ENCODE measurements at places on chromosomes 1 and 21.
A peak's percentile ranks its signal among the peaks of the same experiment; 100 is the strongest.

GRCh38 chr1:112319371-112320040 lies 76.5 kb upstream of the CTTNBP2NL start:
- DNase-seq, result no peak

DNA sequence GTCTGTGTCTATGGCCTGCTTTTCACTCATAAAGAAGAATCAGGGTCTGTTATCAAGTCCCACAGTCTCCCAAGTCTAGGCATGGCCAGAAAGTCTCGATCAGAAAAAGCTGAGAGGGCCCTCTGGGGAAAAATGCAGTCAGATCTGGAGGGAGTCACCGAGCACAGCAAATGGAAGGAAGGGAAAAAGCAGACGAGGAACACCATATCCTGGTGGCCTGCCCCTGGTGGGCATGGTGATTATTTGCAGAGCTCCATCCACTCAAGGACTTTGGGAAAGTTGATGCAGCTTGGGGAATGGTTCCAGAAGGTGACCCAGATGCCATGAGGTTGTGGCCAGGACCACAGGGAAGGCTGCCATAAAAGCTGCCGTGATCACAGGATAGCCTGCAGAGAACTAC lies 189.1 kb downstream of the CLIC6 start:
- DNase-seq, result no peak

- no peak for DNase-seq
These were observed 43.9 kb downstream of the DEGS1 start for GRCh38 chr1:224226849-224227502.

DNA sequence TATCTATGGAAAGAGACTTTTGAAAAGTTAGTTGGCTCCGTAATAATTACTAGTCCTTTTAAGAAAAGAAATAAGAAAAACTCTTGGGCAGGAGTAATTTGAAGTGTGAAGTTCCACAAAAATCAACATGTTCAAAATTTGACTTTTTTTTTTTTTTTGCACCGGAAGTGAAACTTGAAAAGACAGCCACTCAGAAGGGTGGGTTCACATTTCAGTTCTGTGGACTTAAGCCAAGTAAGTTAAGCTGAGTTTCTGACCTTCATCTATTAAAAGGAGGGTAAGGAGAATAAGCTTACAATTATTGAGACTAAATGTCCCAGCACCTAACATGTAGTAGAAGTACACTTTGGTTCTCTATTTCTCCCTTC lies 11.0 kb downstream of the RO60 start:
- no peak for DNase-seq

GRCh38 chr1:219621047-219621786 lies 8.3 kb upstream of the ZC3H11B start:
- DNase-seq, result no peak

DNA sequence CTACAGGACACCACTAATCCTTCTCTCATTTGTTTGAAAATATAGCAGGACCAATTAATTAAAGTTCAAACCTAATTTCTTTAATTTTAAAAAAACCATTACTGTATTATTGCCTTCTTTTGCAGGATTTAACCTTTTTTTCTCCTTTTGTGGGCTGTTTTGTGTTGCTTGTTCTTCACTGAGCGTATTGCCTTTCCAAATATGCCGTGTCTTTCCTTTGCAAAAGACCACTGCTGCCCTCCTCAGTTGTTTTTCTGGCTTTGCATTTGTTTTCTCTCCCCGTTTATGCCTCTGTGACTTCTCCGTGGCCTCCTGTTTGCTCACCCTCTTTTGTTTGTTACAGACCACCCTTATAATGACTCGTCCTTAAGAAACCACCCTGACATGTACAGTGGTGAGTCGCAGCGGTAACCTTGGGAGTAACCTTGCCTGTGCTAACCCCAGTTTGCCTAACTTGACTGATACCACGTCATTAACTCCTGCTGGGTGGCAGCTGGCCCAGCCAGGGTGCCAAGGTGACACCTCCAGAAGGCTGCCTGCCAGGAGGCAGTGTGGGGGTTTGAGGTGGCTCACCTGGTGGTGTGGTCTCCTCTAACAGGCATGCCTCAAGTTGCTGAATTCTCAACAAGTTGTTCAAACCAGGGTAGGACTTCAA lies 81.1 kb upstream of the CNTN2 start:
- no peak for DNase-seq

DNA sequence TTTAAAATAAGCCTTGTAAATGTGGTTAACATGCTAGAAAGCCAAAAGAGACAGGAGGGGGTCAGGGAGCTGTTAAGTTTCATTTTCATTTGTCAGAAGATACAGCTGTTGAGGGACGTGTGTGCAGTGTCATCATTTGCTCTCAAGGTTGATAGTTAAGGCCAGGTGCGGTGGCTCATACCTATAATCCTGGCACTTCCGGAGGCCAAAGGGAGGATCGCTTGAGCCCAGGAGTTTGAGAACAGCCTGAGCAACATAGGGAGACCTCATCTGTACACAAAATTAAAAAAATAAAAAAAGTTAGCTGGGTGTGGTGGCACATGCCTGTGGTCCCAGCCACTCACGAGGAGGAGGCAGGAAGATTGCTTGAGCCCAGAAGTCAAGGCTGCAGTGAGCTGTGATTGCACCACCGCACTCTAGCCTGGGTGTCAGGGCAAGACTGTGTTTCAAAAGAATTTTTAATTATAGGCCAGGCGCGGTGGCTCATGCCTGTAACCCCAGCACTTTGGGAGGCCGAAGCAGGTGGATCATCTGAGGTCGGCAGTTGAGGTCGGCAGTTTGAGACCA lies 22.7 kb downstream of the ZBTB8OS start:
- DNase-seq, result no peak

DNA sequence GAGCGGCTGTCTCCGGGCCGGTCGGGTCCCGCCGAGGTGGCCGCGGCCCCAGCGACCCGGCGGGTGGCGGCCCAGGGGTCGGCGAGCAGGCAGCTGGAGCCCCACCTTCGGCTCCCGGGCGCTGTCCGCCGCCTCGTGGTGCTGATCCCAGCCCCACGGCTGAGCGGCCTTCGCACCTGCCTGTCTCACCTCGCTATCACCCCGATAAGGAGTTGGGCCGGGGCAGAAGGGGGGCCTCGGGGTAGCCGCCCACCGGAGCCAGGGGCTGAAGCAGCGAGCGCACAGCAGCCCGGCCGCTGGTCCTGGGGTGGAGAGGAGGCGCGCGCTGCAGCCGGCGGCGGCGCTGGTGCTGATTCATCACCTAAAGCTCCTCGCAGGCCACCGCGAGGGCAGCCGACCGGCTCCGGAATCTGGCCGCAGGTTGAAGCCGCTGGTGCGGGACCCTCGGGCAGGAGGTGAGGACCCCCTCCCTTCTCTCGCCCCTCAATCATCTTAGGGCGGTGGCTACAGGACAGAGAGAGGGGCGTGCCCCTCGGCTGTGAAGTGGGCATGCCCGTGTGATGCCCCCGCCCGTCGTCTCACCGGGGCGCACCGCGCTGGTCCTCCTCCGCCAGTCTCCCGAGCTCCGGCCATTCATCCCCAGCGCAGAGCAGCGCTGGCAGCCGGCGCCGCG lies 575 bp downstream of the TRIM67 start:
- peak; percentile 25 for DNase-seq

DNA sequence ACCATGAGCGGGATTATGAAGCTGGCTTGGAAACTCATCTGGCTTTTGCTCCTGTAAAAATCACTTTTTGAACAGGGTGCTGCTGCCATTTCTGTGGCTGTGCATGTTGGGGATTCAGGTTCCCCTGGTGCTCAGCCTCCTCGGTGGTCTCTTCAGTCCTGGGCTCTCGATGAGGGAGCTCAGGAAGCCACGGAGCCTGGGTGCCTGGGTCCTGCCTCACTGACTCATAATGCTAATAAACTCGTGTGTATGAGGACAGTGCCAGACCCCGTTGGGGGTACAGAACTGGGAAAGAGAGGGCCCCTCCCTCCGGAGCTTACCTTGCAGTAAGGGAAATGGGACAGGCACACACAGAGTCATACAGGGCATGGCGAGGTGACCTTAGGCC lies 5.8 kb downstream of the COQ8A start:
- DNase-seq, result no peak

GRCh38 chr1:151988405-151988923 lies 5.2 kb downstream of the S100A10 start:
- peak; percentile 100 for DNase-seq

- no peak for DNase-seq
These were observed 4.3 kb upstream of the FGGY start for GRCh38 chr1:59292562-59292961.

GRCh38 chr1:175572932-175573868 lies 170.2 kb downstream of the TNR start:
- no peak for DNase-seq

DNA sequence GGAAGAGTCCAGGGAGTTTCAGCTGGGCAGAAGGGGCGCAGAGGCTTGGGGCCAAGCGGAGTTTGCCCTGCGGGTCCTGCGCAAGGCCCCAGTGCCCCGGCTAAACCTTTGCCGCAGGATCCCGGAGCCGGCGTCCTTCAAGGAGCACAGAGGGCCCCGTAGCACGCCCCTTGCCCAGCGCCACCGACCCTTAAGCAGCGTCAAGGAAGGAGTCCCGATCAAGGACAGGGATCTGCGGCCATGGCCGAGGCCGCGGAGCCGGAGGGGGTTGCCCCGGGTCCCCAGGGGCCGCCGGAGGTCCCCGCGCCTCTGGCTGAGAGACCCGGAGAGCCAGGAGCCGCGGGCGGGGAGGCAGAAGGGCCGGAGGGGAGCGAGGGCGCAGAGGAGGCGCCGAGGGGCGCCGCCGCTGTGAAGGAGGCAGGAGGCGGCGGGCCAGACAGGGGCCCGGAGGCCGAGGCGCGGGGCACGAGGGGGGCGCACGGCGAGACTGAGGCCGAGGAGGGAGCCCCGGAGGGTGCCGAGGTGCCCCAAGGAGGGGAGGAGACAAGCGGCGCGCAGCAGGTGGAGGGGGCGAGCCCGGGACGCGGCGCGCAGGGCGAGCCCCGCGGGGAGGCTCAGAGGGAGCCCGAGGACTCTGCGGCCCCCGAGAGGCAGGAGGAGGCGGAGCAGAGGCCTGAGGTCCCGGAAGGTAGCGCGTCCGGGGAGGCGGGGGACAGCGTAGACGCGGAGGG lies 520 bp downstream of the CLIC6 start:
- DNase-seq, result no peak

DNA sequence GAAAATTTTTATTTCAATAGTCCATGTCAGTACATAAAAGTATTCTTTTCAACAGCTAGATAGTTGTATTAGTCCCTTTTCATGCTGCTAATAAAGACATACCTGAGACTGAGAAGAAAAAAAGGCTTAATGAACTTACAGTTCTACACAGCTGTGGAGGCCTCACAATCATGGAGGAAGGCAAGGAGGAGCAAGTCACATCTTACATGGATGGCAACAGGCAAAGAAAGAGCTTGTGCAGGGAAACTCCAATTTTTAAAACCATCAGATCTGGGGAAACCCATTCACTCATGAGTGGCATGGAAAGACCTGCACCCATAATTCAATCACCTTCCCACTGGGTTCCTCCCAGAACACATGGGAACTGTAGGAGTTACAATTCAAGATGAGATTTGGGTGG lies 50.7 kb downstream of the PTGFR start:
- no peak for DNase-seq

GRCh38 chr1:94031591-94031990 lies 89.4 kb downstream of the ABCA4 start:
- DNase-seq, result no peak

DNA sequence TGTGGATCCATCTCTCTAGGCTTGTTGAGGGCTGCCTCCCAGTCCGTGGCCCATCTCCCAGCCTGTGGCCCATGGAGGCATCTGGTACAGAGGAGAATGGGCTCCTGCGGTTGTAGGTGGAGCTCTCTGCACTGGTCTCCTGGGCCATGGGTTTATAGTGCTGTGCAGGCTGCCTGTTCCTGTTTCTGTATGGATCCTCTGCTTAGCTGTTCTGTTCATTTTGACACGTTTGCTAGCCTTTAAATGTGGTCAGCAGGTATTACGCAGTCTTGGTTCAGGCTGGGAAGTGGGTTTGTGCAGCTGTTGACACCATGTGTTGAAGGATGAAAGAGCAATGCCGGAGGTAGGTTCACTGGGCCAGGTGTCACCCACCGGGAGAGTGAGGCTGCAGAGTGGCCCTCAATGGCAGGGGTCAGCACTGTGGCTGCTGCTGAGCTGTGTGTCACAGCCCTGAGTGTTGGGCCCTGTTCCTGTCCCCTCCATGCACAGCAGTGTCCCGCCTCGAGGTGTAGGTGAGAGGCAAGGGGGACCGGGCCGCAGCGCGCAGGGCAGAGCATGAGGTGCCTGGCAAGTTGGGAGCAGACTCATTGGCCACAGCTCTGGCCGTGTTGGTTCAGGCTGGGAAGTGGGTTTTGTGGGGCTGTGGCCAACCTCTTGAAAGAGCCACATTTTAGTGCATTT lies 39.0 kb downstream of the SNAP47 start:
- no peak for DNase-seq

DNA sequence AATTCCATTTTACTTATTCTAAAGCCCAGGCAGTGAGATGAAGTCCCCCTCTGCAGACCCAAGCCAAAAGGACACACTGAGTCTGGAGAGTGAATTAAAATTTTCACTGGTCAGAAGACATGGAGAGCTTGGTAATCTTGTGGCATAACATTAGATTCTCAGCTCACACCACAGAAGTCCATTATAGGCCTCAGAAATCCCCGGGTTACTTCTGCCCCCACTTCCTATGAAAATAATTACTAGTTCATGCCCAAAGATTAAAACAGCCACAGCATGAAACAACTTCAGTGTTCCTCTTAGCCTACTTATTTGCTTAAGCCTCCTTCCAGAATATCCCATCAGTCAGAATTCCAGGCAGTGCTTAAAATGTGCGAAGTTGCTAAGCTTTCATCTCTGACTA lies 123.3 kb downstream of the ZC3H11B start:
- no peak for DNase-seq

- DNase-seq, result no peak
These were observed 44.9 kb downstream of the GADD45A start for GRCh38 chr1:67729872-67730271.

DNA sequence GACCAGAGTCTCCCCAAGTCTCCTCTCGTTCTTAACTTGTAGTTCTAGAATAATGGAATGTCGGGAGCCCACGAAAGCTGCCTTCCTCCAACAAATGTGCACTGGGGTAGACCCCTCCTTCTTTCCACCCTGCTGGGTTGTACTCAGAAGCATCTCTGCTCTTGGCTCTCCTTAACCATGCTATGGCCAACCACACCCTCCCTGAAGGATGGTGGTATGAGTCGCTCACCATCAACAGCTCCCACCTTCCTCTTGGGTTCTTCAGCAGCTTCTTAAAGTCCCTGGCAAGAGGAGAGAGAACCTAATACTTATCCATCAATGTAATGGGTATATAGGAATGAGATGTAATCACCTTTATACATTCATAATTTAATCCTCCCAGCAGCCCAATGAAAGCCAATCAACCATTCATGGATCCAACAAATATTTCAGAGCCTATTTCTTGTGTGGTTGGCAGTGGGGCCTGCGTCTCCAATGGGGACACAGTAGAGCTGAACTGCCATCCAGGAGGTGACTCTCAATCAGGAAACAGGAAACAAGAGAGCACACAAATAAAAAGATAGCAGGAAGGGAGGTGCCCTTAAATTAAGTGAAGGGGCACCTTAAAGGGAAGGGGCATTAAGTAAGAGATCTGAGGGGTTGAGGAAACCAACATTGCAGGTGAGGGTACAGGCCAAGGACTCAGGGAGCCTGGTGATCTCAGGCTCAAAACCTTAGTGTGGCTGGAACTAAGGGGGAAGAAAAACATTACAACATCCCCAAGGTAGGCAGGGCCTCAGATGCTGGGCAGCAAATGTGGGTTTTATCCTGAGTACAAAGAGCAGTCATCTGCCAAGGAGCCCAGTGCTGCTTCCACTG lies 64.4 kb upstream of the ETS2 start:
- DNase-seq, result no peak
